Ammon's horn (tissue), 1 donor: ENCODE measurements at places on chromosomes 4 and X.

DNA sequence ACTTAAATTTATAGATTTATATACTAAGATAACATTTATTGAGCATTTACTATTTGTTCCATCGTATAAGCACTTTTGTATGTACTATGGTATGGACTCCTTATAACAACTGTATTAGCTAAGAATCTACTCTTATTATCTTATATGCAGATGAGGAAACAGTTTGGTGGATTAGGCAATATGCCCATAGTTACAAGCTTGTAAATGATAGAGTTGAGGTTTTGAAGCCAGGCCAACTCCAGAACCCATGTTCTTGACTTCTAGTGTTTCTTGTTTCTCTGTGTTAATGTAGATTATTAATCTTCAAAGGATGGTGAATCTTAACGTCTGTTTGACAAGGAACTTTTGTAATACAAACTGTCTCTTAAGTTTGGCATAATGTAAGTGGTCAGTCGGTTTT lies 71.3 kb downstream of the STIM2 start:
- DNase-seq: no peak

DNA sequence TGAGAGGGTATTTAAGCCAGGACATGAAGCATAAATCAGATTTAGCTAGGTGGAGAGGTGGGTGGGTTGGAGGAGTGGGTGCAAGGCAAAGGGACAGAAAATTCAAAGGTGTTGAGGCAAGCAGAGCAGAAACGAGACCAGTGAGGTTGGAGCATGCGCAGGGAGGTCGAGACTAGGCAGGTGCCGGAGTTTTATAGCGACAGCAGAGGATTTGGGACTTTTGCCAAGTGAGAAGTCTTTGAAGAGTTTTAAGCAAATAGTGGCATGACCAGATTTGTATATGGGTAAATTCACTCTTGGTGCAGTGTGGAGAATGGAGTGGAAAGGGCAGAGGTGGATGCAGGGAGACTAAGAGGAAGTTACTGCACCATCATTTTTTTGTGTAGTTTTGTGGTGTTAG lies 107.0 kb upstream of the TLR2 start:
- no peak for DNase-seq

DNA sequence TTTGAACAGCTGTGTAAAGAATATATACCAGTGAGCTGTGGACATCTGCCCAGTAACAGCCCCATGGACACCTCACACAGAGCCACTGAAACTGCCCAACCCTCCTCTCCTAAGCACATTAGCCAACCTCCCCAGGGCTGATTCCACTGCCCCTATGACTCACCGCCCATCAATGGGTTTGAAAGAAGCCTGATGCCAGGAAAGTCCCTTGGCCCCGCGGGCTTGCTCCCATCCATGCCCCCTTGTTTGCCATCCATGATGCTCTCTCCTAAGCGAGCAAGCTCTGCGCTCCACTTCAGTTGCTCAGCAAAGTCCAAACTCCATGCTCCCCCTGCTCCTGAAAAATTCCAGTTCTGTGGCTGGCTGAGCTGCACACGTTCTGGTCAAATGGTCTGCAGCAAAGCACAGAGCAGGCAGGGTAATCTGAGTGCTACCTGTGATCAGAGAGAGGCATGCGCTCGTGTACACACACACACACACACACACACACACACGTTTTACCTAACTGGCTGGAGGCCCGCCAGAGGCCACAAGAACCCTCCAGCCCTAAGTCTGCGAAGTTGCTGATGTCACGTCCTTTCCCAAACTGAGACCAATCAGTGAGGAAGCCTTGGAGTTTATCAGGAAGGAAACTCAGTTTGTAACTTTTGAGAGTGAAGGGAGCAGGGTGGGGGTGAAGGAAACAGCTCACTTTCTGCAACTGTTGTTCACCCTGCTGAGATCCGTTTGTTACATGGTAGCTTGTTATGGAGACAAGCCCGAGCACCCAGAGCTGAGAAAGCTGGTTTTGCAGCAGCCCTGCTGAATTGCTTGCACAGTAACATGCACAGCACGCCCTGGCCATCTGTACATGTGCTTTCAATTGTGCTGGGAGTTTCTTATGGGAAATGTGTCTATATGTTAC lies at the start of gene ASB9:
ASB9 (minus strand) TSS at position 466 of the 904 bp plus-strand sequence; CDS start at position 257, 209 bp downstream.
- DNase-seq: peak; percentile 8

GRCh38 chr4:92128676-92129075 lies 175.1 kb upstream of the GRID2 start:
- DNase-seq: no peak

- no peak for DNase-seq
Observed at GRCh38 chrX:8084006-8084405, 87.1 kb downstream of the VCX2 start.

- no peak for DNase-seq
Observed at GRCh38 chr4:82124365-82124764, 249.4 kb downstream of the HNRNPD start.

GRCh38 chrX:10208953-10209352 lies 52.2 kb downstream of the CLCN4 start:
- no peak for DNase-seq

DNA sequence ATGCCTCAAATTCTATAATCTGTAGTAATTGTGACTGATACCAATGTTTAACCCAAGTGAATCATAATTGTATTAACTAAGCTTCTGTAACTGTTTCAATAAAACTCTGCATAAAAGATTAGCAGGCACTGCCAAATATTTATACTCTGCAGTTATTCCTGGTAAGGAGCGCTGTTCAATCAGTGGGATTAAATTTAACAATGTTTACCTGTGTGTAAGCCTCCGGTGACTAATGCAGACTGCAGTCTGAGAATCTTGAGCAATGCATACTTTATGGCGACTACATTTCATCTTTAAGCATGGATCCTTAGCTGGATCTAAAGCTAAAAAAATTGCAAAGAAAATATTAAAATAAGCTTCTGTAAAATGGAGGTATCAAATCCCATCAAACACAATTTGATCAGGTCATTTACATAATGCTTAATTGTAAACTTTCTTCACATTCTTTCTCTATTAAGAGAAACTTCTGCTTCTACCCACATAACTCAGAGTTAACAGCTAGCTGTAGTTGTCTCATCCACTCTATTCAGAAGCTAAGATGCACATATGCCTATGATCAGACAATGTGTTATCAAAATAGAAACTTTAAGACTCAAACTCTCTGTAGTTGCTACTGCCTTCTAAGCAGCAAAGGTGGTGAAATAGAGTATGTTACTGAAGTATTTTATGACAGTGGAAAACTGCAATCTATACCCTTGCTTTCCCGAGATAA lies 234.0 kb downstream of the SPOCK3 start:
- no peak for DNase-seq

GRCh38 chr4:102157984-102158383 lies 187.3 kb downstream of the SLC39A8 start:
- no peak for DNase-seq

DNA sequence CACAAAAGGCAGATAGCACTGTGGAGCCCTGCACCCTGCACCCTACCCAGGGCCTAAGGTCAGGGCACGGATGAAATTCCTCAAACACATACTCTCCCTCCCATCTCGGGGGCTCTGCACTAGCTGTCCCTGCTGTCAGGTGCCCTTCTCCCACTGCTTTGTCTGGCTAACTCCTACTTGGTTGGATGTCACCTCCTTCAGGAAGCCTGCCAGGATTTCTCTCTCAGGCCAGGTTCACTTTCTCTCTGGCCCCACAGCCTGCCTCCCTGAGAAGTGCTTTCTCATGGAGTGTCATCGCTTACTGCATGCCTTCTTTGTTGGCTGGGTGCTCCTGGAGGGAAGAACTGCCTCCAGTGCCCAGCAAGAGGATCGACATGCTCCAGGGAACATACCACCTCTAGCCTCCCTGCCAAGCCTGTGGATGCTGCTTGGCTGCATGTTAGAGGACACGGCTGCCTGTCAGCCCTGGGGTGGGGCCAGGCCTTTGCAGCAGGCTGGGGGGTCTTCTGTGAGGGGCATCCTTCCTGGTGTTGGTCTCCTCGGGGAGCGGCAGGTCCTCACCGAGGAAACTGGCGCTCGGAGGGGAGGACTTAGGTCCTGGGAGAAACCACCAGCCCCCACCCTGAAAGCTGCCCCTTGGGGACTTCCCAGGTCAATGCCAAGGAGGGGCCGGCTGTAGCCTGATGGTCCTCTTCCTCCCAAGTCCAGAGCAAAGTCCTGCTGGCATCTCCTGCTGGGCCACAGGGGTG lies 15.0 kb downstream of the ABLIM2 start:
- no peak for DNase-seq

- DNase-seq: no peak
Observed at GRCh38 chr4:56979421-56980072, 851 bp downstream of the POLR2B start.

DNA sequence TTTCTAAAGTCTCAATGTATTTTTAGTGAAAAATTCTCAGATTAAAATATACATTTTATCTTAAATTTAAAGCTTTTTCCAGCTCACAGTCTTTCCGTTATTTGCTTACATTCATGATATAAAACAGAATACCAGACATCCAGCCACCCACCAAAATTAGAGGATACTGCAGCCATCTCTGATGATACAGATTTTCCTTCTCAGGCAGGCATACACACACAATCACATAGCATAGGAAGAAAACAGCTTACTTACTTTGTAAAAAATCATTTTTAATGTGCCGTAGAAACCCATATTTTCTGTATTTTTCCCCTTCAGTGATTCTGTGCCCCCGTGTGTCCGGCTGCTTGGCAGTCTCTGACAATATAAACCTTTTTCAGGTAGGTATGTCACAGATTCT lies 183.7 kb downstream of the FBXW7 start:
- peak; percentile 4 for DNase-seq

DNA sequence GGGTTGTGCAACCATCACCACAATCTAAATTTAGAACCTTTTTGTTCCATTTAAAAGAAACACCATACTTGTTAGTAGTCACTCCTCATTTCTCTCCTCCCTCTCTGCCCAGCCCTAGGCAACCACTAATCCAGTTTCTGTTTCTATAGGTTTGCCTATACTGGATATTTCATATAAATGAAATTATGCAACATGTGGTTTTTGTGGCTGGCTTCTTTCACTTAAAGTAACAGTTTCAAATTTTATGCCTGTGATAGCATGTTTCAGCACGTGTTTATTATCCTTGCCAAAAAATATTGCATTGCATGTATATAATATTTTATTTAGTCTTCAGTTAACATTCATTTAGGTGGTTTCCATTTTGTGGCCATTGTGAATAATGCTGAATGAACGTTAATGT lies 437.6 kb downstream of the IL1RAPL1 start:
- no peak for DNase-seq

- DNase-seq: no peak
Observed at GRCh38 chr4:184479516-184479950, 5.2 kb upstream of the IRF2 start.

DNA sequence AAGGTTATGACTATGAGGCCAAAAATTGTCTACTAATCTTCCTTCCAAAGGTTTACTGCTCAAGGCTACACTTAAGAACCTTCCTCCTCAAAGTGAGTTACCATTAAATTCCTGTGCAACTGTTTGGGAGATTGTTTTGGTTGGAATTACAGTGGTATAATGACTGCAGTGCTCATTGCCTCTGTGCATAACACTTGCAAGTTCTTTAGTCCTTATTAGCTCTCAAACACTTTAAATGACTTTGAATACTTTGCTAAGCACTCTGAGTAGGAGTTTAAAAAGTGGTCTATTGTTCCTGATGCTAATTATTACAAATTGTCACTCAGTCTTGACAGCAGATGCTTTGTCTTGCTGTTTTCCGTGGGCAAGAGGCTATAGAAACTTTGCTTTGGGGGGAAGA lies 422.8 kb upstream of the PABPC4L start:
- DNase-seq: no peak

GRCh38 chrX:107477406-107477805 lies 28.0 kb downstream of the FRMPD3 start:
- no peak for DNase-seq

DNA sequence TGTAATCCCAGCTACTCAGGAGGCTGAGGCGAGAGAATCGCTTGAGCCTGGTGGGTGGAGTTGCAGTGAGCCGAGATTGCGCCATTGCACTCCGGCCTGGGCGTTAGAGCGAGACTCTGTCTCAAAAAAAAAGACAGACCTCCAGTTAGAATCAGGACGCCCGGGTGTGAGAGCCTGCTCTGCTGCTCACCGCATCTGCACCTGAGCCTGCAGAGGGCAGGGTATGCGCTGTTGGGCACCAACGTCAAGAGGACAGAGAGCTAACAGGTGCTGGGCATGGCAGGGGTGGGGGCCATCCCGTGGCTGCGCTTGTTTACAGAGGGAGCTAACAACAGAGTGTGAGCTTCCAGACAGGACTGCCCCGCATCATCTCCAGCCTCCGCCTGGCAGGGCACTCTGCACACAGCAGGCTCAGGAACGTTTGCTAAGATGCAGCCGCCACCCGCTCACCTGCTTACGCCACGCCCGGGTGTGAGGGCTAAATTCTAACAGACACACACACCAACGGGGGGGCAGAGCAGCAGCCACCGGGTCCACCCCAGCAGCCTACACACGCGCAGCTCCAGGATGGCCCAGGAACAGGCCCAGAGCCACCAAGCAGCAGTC lies 50.0 kb upstream of the CPLX1 start:
- DNase-seq: no peak

- no peak for DNase-seq
Observed at GRCh38 chrX:134642386-134642785, 15.9 kb downstream of the PLAC1 start.
